ENCODE measurements at places on chromosomes 12 and 14.
A peak's percentile ranks its signal among the peaks of the same experiment; 100 is the strongest.

DNA sequence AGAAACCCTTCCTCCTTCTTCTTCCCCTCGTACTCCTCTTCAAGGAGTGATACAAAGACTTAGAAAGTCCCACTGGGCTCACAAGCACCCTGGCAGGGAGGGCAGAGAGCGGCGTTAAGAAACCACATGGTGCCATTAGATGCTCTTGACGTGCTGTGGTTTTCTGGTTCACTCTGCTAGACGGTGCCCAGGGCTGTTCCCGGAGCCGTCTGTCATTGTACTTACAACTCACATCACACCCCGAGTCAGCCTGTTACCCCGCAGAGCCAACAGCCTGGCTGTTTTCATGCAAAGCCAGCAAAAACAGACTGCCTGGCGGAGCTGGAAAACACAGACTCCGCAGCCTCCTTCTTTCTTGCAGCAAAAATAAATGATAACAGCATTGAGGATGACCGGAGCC is 232.6 kb upstream of the TBX3 start:
- no peak for DNase-seq

GRCh38 chr12:3381059-3382047 is 109.7 kb upstream of the PRMT8 start:
- no peak for DNase-seq

DNA sequence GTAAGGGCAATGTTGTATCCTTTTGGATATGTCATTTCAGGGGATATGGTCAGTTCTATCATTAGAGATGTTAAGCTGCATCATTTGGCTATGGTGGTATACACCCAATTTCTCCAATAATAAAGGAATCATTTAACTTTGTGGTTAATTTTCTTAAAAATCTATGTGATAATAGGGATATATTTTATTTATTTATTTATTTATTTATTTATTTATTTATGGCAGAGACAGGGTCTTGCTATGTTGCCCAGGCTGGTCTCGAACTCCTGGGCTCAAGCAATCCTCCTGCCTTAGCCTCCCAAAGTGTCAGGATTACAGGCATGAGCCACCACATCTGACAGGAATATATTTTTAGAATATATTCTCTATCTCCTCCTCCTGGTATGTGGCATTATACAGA is 85.7 kb downstream of the EML5 start:
- no peak for DNase-seq

DNA sequence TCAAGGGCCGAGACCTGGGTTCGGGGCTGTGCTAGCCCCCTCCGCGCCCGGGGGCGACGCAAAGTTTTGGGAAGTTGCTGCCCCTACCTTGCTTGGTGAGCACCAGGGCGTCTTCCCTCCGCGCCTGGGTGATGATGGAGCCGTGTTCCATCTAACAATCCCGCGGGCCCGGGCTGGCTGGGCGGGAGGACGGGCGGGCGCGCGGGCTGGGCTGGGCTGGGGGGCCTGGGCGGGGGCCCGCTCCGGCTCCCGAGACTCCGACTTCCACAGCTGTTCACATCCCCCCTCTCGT is 298 bp downstream of the CTDSP2 start:
- DNase-seq = no peak

- DNase-seq = no peak
Observed at GRCh38 chr14:64721391-64721791, 17.2 kb downstream of the PLEKHG3 start.

- DNase-seq = no peak
Observed at GRCh38 chr14:70716958-70717357, 75.2 kb downstream of the TTC9 start.

DNA sequence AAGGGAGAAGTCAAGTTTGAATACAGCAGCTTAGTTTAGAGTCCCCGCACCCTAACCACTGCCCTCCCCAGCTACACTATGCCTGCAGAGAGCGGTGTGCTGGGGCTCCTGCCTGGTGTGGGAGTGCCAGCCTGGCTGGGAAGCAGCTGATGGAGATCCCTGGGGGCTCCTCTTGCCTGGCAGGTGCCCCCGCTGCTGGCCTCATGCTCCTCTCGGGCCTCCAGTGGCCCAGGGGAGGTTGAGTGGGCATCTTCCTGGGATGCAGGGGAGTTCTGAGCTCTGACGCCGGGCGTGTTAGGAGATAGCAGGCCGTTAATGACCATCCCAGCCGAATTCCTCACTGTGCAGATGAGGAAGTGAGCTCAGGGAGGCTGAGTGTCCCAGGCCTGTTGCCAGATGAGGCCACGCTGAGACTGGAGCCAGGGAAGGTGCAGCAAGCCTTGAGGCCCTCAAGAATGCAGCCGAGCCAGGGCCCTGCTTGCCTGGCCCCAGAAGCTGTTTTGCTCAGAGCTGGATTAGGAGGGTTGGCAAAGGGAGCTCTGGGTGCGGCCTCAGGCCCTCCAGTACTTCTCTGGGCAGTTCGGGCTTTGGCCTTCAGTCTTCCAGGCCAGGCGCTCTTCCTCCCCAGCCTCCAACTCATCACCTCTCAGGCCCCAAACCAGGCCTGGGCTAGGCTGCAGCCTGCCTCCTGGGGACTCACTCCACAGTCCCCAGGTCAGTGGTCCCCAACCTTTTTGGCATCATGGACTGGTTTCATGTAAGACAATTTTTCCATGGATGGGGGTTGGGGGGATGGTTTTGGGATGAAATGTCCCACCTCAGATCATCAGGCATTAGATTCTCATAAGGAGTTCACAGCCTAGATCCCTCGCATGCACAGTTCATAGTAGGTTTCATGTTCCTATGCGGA is 6.6 kb upstream of the CYP46A1 start:
- DNase-seq = no peak

- DNase-seq = no peak
Observed at GRCh38 chr14:68306934-68307789, 485.7 kb downstream of the ZFP36L1 start.

DNA sequence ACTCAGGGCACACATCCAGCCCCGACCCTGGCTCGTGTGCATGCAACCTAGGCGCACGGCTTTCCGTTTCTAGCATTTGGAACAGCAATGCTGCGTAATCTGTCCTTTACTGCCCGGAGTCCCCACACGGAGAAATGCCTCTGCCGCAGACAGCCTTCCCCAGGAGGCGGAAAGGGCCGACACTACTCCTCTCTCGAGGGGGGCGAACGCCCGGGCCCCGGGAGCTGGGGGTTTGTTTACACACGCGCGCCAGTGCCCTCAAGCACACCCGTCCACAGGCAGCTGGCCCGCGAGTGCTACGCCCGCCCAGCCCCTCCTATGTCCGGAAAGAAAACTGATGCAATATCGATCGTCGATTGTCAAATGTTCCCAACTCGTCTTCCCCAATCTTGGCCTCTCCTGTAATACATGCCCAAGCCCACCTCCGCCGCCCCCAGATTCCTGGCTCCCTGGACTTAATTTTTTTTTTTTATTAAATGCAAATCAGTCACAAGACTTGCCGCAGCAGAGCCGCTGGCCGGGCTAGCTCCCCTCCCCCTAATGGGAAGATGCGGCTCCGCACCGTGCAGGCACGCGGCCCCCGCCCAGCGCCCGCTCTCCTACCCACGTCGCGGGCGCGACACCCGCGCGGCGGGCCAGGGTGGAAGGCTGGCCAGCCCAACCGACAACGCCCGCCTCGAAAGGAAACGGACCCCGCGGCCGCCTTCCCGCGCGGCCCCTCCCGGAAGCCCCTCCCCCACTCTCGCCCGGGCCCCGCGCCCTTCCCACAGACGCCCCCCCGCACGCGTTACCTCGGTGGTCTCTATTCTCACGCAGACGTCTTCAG is 642 bp downstream of the SLC38A2 start:
- DNase-seq = peak; percentile 75

- no peak for DNase-seq
Observed at GRCh38 chr12:10615532-10615931, 2.1 kb upstream of the MAGOHB start.

- DNase-seq = no peak
Observed at GRCh38 chr12:67647799-67648520, 585 bp upstream of the DYRK2 start.

DNA sequence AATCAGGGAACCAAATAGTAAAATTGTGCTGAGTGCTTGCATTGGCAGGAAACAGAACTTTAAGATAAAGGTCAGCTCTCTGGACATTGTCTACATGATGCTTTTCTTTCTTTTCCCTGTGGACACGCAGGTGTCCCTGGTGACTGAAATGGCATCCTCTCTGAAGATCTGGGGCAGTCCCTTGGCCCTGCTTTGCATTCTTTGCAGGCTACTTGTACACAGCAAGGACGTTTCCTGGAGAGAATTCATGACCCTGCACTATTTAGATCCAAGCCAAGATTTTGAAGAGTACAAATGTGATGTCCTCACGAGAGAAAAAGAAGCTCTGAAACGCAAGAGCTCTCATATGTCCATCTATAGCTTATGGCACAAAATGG is 11.3 kb upstream of the EDDM3A start:
- no peak for DNase-seq
